ENCODE measurements at places on chromosomes 6 and 20.

DNA sequence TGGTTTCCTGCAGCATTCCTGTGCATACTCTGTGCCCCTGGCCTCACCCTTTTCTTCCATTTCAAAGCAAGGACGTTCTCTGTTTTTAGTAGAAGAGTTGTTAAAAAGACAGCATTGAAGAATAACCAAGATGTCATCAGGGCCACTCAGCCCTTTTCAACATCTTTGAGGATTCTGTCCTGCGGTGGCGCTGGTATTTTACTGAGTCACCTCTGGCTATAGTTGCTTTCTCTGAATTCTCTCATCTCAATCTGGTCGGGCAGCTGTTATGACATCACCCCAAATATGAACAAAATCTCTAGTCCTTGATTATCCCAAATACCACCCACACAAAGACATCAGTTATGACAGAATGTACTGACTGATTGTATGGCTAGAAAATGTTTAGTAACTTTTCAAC lies 204.2 kb downstream of the GRIK2 start:
- no peak for DNase-seq

- DNase-seq = no peak
Measured at GRCh38 chr6:153449279-153449678, 318.2 kb upstream of the RGS17 start.

DNA sequence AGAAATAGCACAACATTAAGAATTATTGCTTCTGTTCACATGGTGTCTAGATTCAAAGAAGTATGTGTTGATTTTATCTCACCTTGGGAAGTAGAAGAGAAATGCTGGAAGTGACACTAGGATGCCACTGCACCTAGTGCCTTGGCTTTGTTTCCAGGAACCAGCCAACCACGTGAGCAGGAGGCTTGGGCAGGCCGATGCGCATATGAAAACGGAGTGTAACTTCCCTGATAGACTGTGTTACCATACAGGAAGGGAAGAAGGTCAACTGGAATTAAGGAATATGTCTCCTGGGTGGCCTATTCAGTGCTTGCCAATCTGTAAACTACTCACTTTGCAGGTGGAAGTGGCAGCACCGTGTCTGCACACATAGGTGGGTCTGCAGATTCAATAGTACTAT lies 28.1 kb downstream of the TUBB2B start:
- DNase-seq = no peak

DNA sequence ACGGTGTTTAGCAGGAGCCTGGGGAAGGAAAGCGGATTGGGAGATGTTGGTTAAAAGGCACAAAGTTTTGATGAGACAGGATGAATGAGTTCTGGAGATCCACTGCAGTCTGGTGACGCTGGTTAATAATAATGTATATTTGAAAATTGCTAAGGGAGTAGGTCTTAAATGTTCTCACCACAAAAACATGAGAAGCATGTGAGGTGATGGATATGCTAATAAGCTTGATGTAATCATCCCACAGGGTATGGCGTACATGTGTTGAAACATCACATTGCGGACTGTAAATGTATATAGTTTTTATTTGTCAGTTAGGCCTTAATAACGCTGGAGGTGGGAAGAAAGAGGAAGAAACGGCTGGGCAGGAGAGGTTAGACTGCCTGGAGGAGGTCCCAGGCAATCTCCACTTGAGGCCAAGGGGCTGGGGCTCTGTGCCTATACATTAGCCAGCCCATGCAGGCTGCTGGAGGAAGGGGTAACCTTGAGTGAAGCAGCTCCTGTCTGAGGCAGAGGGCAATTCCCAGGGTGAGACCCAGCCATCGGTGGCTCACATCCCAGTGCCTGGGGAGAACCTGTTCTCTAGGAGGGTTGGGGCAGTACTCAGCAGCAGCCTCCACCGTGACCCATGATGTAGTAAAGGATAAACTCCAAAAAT lies 188.2 kb upstream of the QKI start:
- DNase-seq = no peak

- DNase-seq = no peak
Measured at GRCh38 chr20:48283470-48284110, 498.3 kb upstream of the SULF2 start.

DNA sequence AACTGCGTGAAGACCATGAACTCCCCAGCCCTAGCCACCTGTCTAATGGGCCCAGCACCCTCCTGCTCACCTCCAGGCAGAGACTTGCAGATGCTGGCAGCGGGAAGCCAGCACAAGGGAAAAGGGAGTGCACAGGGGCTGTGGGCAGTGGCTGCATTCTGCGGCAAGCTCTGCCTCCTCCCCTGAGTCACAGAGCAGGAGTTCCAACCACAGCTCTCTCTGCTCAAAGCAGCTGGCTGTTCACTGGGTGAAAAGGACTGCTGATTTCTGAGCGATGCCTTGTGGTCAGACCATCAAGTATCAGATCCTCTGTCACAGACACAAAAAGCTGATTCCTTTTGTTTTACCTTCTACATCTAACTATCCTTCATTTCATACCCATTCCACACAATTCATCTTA lies 10.5 kb downstream of the NKX2-2 start:
- no peak for DNase-seq

DNA sequence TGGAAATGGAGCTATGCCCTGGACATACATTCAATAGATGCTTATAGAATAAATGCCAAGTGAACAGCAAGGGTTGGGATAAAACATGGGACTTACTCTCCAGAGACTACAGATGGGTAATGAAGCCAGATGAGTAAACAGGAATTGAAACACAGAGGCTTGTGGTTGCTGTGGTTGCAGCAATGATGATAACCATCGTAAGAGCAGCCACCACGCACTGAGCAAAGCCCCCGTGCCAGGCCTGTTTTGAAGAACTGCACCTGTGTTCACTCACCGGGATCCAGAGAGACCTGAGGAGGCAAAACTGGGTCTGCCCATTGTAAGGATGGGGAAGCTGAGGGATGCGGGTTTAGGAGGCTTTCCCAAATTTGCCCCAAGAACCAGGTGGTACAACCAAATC lies 431.1 kb upstream of the CDH4 start:
- DNase-seq = peak; percentile 4

GRCh38 chr6:129252377-129253071 lies 369.6 kb downstream of the LAMA2 start:
- no peak for DNase-seq

DNA sequence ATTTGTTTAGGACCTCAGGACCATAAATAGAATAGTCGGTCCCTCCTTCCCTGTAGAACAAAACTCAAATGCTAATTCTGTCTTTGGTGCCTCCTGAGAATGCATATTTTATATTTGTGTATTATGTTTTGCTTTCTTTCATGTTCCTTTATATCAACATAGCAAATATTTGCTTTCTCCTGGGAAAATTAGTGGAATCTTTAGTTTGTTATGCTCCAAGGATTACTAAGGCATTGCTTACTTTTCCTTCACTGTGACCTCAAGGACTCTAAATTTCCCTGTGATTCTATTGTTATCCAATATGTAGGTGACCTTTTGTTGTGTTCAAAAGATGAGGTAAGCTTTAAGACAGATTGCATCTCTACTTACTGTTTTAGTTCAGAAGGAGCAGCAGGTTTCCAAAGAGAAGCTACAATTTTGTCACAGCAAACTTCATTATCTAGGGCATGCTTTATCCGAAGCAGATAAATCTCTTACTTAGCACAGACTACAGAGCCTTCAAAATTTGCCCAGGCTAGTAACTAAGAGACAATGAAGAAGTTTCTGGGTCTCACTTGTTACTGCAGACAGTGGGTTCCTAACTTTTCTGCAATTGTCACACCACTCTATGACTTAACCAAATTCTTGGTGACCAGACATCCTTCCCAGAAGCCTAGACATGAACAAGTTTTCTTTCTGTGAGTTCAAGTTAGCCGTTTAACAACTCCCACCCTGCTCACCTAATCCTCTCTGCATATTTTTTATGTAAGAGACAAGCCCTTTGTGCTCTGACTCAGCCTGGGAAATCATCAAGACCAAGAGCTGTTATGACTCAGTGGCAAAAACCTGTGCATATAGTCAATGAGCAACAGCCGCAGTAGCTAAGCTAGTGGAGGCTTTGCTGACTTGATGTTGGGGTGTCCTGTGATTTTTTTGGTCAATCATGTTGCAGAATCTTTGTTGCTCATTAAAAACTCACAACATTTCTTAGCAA lies 378.8 kb downstream of the QKI start:
- no peak for DNase-seq

GRCh38 chr6:114267897-114268296 lies 74.9 kb downstream of the HS3ST5 start:
- no peak for DNase-seq

DNA sequence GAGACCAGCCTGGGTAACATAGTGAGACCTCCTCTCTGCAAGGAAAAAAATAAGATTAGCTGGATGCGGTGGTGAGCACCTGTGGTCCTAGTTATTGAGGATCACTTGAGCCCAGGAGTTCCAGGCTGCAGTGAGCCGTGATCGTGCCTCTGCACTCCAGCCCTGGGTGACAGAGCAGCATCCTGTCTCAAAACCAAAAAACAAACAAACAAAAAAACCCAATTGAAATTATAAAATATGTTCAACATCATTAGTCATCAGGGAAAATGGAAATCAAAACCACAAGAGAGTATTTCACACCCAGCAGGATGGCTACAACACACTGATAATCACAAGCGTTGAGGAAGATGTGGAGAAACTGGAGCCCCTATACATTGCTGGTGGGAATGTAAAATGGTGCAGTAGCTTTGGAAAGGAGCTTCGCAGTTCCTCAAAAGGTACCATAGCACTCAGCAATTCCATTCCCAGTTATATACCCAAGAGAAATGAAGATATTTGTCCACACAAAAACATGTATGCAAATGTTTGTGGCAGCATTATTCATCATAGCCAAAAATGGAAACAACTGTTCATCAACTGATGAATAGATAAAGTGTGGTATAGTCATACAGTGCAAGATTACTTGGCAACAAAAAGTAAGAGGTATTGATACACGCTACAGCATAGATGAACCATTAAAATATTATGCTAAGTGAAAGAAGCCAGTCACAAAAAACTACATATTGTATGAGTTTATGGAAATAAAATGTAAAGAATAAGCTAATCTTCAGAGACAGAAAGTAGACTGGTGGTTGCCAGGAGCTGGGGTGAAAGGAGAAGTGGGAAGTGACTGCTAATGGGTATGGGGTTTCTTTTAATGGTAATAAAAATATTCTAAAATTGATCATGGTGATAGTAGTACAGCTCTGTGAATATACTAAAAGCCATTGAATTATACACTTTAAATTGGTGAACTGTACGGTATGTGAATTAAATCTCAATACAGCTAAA lies 38.7 kb upstream of the RIPOR2 start:
- no peak for DNase-seq

DNA sequence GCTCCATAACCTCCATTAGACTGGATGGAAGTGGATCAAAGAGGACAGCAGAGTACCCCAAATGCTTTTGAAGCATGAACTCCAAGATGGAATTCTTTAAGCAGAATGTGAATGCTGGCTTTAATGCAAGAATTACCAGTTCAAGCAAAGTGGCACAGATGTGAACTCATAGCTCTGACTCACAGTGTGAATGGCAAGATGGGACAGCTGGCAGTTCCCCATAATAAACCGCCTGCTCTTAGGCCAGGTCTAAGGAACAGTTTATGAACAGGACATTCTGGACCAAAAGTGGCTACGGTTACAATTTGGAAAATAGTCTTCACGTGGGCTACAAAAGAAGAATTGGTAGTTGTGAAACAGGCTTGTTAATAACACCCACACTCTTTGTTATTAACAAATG lies 76.5 kb downstream of the SPTLC3 start:
- DNase-seq = no peak

DNA sequence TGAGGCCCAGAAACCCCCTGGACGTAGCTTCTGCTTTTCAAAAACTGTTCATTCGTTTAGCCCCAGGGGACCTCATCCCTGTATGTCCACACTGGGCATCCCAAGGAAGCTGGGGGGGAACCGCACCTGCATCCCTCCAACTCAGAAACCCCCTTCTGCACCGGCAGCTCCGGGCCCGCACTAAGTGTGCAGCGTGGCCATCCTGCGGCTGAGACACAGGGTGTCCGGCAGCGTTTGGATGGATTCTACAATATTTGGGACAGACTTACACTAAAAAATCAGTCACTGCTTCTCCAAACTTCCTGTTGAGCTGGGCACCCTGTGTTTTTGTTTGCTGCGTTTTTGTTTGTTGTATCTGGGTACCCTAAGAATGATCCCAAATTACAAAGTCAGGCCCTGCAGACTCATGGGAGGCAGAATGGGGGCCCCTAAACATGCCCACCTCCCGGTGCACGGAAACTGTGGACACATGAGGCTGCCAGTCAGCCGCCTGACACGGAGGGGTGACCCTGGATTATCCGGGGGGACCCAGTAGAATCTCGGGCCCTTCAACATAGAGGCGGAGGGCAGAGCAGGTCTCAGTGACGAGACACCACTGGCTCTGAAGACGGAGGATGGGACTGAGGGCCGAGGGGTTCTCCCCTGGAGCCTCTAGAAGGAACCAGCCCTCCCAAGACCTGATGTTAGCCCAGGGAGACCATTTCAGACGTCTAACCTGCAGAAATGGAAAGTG lies 88.2 kb upstream of the BHLHE23 start:
- DNase-seq = no peak

- DNase-seq = no peak
Measured at GRCh38 chr6:159008656-159009288, 8.8 kb upstream of the RSPH3 start.

GRCh38 chr20:1121429-1121828 lies 3.0 kb downstream of the PSMF1 start:
- DNase-seq = no peak

- no peak for DNase-seq
Measured at GRCh38 chr6:106450653-106451052, 90.1 kb downstream of the CRYBG1 start.

Measured in stimulated activated CD8-positive, alpha-beta memory T cell treated with anti-CD3 and anti-CD28 coated beads, Interleukin-12 subunit alpha, Interleukin-12 subunit beta, amount 100 ng/mL, for 1 hour (primary cell).